ENCODE measurements at places on chromosomes 6 and 20.
A peak's percentile ranks its signal among the peaks of the same experiment; 100 is the strongest.

- no peak for DNase-seq
Observed at GRCh38 chr6:152634773-152635172, 2.4 kb downstream of the SYNE1 start.

DNA sequence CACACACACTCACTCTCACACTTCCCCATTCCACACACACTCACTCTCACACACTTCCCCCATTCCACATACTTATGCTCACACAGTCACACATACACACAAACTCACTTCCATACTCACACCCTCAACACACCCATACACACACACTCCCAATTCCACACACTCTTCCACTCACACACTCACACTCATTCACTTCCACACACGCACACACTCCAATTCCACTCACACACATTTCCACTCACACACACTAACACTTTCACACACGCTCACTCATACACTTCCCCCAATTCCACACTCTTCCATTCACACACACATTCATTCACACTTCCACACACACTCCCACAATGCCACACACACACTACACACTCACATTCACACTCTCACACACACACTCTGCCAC lies 8.0 kb upstream of the OSBPL2 start:
- DNase-seq: no peak

- no peak for DNase-seq
Observed at GRCh38 chr6:53825532-53826321, 30.9 kb downstream of the LRRC1 start.

- DNase-seq: peak; percentile 59
Observed at GRCh38 chr20:4811661-4812181, 90.0 kb downstream of the PRND start.

- DNase-seq: no peak
Observed at GRCh38 chr20:56579301-56579710, 46.3 kb downstream of the FAM209B start.

- DNase-seq: peak; percentile 91
Observed at GRCh38 chr6:29632789-29633533, at the start of gene GABBR1. GABBR1 (minus strand) TSS chr6:29633183; CDS start chr6:29632385, 798 bp downstream.

- DNase-seq: no peak
Observed at GRCh38 chr6:82507112-82507511, 143.5 kb downstream of the TPBG start.

DNA sequence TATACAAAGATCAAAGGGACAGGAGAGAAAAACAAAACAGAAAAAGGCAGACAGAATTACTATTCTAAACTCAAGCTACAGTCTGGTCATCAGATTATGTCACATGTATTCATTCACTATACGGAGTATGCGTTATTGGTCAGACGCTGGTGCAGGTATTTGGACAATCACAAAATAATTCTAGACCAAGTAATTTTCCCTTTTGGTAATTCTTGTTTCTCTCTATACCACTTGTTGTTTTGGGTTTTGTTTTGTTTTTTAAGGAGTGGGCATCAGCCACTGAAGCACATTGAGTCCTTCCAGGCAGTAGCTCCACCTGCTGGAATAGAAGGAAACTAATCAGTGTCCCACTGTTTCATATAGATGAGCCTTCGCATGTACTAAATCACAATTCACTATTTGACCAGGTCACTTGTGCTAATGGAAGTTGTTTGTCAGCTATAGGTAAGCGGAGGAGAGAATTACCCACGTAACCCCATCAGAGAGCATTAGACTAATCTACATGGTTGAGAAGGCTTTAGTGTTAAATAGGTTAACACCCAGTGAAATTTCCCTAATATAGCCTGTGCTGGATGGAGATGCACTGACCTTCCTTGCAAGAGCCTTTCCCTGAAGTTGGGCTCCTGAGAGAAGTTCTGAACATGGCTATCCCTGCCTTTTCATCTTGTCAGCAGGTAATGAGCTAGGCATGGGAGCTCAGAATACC lies 77.9 kb downstream of the TNFAIP3 start:
- no peak for DNase-seq

- no peak for DNase-seq
Observed at GRCh38 chr6:80234908-80235307, 128.4 kb downstream of the BCKDHB start.

GRCh38 chr6:77650098-77650663 lies 2.7 kb upstream of the MEI4 start:
- DNase-seq: peak; percentile 43

DNA sequence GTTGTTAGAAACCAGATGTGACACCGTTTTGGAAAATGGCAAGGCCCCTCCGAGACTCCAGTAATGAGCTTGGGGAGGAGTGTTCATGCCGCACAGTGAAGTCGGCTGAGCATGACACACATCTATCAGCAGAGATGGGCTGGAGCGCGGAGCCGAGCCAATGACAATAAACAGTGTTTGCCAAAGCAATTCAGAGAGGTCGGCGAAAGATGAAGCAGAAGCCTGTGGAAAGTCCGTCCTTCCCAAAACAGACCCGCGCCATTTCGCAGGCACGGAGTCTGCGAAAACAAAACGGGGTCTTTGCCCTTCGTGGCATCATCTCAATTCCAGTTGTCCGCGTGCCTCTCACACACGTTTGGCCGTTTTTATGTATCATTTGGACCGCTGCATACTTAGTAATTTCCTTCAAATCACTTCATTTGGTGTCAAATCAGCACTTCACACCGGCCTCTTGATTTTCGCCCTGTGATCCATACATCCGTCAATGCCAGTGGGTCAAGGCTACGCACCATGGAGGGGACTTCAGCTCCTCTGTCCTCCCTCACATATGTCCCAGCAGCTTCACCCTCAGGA lies 71.3 kb downstream of the SULF2 start:
- DNase-seq: no peak

DNA sequence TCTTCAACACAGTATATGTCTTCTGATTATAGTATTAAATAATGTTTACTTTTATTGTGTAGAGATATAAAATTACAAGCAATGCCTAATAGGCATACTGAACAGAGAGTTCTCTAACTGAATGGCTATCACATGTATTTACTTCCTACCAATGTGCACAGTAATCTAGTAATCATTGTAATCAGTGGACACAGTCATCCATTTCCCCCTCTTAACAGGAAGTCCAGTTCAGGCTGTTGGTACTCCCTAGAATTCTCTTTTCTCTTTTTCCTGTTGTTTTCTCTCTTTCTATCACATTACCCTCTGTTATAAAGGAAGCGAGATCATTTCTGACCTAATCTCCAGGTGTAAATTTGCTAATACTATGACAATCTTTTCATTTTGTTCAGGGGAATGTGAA lies 172.5 kb downstream of the HTR1B start:
- no peak for DNase-seq

- DNase-seq: no peak
Observed at GRCh38 chr6:55492259-55492658, 86.7 kb downstream of the HMGCLL1 start.

GRCh38 chr6:43776799-43777776 lies 7.1 kb downstream of the VEGFA start:
- DNase-seq: no peak

DNA sequence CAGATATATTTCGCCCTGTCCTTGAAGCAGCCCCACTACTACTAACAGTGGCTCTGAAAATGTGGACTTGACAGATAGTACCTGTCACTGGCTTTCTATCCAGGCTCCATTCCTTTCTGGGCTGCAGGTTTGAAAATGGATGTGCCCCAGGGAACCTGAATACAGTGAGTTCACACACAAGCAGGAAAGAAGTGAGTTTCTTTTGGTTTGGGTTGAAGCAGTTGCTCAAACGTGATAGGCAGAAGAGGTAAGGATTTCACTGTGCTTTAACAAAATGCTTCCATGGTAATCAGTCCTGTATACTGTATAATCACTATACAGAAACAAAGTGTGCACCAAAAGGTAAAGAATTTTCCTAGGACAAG lies 382.9 kb downstream of the PRKN start:
- no peak for DNase-seq

DNA sequence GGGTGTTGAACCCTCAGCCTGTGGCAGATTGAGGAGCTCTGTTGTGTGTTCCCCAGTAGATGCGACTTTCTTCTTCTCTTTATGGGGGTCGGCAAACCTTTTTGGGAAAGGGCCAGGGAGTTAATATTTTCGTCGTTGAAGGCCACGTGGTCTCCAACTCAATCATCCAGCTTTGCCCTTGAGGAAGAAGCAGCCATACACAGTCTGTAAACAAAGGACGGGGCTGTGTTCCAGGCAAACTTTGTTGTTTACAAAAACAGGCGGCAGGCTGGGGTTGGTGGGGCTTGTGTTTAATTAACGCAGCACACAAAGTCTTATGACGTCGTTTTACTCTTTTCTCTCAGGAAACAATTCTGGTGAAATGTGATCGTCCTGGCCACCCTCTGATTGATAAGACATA lies 20.2 kb downstream of the KIF25 start:
- peak; percentile 42 for DNase-seq

GRCh38 chr6:4413073-4413472 lies 277.7 kb upstream of the ECI2 start:
- DNase-seq: no peak

DNA sequence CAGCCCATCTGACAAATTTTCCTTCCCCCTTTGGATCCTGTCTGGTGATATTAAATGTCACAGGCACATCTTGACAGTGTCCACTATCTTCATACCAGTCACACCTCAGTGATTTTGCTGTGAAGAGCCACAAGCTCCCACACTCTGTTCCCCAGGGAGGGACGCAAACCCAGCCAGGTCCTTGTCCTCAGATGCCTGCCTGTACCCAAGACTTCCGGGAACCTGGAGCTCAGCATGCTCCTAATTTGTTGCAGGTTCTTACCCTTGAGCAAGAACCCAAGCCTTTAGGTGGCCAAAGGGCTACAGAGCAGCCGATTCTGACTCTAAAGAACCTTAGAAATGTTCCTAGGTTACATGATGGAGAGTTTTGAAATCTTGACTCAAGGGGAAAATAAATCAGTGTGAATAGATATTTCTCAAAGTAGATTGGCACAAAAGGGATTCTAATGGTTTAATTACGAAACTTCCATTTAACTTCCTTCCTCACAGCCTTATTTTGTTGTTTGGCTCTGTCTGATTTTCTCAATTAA lies 66.2 kb upstream of the MTHFD1L start:
- no peak for DNase-seq

GRCh38 chr6:124470803-124471202 lies 491.4 kb upstream of the RNF217 start:
- no peak for DNase-seq

DNA sequence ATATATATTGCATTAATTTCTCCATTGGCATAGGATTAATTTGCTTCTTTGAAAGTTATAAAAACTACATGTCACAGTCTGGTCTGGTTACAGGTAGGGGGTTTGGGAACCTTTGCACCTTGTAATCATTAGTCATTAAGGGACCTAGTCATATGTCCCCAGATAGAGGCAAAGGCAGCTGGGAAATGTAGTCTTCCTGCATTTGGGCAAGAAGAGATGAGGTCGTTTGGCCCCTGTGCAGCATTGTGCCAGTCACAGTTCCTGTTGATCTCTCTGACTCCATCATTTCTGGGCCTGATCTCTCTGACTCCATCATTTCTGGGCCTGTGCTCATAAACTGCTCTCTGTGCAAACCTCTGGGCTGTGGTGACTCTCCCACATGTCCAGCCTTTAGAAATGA lies 73.2 kb downstream of the BCKDHB start:
- no peak for DNase-seq

GRCh38 chr6:39327507-39327906 lies 5.0 kb upstream of the KCNK16 start:
- no peak for DNase-seq

DNA sequence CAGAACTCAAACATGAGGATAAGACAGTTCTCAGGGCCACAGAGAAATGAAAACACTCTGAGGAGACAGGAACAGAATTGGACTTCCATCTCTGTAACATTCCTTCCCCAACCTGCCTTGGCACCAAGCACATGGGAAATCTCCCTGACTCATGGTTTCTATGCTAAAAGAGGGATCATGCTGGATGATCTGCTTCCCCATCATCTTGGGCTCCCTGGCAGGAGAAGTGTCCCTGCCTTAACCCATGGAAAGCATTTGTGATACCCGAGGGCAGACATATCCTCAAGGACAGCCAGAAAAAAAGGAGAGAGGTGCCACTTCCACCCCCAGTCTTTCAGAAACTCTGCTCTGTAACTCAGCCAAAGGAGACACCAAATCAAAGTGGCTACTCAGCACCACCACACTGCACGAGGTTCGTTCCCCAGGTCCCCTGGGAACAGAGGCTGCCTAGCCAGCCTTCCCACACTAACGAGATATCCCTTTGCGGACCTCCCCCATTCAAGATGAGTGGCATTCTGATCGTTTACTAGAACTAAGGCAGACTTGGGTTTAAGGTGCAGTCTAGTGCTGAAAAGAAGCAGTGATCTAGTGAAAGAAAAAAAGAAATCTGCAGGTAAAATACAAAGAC lies 34.8 kb downstream of the BLOC1S5 start:
- DNase-seq: no peak

- DNase-seq: peak; percentile 62
Observed at GRCh38 chr6:1024587-1024986, 287.3 kb upstream of the FOXQ1 start.

DNA sequence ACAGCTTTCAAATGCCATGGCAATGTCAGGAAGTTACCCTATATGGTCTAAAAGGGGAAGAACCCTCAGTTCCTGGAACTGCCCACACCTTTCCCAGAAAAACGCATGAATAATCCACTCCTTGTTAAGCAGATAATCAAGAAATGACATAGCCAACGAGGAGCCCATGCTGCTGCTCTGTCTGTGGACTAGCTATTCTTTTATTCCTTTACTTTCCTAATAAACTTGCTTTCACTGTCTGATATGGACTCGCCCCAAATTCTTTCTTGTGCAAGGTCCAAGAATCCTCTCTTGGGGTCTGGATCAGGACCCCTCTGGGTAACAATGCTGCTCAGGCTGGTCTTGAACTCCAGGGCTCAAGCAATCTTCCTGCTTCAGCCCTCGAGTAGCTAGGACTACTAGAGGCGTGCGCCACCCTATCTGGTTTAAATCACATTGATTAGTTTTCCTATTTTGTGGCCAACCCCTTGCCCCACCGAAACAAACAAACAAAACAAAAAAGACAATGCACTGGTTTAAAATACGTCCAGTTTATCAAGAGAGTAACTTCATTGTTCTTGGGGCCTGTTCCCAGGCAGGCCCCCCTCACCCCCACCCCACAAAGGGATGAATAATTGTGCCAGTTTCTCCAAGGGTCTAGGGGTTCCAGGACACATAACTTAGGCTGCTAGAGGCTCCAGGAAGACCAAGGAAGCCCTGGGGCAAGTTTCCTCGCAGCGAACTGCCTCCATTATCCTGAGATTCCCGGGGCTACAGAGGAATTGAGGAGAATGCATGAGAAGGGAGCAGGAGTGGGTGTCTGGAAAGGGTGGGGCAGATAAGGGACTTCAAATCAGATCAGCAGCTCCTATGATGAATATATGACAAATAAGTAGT lies 10.1 kb upstream of the AKAP12 start:
- no peak for DNase-seq

Data from ureter (tissue), 1 donor.